ENCODE measurements at places on chromosomes 7 and 10.

GRCh38 chr7:22613496-22613895 lies 113.5 kb upstream of the IL6 start:
- no peak for DNase-seq

- DNase-seq: no peak
Observed at GRCh38 chr10:118594392-118595063, 920 bp downstream of the PRLHR start.

GRCh38 chr10:124347956-124348355 lies 70.8 kb downstream of the OAT start:
- no peak for DNase-seq

- DNase-seq: no peak
Observed at GRCh38 chr10:2958659-2959058, 108.7 kb upstream of the PFKP start.

GRCh38 chr7:100837099-100837836 lies 9.9 kb upstream of the EPHB4 start:
- no peak for DNase-seq

DNA sequence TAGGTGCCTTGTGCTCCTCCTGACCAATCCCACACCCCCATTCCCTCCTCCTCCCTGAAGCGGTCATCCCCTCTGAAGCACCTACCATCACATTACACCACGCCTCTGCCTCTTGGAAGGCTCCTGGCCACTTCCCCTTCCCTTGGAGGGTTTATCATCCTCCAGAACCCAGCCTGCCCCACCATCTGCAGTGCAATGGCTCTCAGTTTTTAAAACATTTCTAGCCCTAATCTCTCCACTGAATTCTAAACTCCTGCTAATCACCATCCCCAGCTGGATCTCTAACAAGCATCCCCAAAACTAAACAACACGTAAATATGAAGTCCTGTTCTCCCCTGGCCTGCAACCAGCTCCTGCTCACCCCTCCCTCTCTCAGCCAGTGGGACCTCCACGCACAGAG lies 70.6 kb downstream of the PIP4K2A start:
- DNase-seq: no peak

DNA sequence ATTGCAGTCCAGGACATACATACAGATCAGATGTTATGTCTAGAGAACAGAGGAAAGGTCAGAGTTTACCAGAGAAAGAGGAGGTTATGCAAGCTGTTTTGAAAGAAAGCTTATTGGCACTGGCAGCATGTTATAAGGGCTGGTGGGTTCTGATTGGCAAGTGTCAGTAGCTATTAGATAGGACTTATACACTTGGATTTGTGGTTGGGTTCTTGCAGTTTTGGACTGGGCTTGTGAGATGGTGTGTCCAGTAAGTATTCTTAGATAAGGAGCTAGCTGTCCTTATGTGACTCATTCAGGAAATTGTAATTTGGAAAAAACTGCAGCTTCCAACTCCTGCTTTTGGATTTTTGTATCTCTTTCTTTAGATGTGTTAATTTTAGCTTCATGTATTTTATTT lies 130.7 kb upstream of the NAMPT start:
- no peak for DNase-seq
